ENCODE measurements at places on chromosomes 2 and 18.

GRCh38 chr2:51448911-51449310 lies 417.0 kb upstream of the NRXN1 start:
- DNase-seq: no peak

- DNase-seq: no peak
Measured at GRCh38 chr18:76412010-76412817, 82.8 kb downstream of the ZNF516 start.

DNA sequence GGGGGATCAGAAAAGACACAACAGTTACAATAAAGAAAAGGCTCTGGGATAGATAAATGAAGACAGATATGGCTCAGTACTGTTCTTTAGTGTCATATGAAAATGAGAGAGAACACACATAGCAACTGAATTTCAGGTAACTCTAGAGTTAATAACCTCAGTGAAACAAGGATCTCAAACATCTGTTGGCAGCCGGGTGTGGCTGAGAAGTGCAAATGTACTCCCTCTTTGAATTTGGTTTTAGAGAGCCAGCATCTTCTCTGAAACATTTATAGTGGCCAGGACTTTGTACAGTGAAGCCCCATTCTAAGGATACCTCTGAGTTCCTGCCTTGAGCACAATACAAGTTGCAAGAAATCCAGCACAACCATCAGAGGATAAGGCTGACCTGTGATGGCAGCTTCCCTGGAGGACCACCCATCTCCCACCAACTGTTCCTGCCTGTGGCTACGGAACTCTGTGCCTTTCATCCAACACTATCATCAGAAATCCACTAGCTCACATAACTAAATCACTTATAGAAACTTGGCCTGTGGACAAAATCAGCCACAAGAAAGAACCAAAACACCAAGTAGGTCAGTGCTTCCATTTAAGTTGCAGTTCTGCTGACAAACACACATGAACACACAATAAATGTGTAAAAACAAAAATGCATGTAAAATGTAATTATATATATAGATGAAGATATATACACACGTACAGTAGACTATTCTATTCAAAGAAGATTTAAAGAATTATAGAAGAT lies 37.3 kb upstream of the PEX13 start:
- DNase-seq: no peak

DNA sequence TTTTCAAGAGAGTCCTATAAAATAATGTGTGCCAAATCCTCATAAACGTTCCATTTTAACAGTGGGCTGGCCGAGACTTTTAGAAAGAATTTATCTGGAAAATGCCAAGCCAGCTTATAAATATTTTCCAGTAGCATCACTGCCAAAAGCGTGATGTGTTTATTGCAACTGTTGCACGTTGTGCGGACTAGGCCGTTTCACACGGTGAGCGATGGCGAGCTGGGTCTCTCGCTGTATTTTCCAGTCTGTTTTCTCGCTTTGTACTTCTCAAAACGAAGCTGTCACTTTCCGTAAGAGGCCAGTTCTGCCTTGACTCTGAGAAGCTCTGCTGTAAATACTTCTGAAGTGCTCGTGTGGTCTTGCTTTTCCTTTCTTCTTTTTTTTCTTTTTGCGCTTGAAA lies 65.0 kb upstream of the ZNF236 start:
- DNase-seq: no peak

GRCh38 chr18:2968606-2969005 lies 44.3 kb downstream of the LPIN2 start:
- no peak for DNase-seq

DNA sequence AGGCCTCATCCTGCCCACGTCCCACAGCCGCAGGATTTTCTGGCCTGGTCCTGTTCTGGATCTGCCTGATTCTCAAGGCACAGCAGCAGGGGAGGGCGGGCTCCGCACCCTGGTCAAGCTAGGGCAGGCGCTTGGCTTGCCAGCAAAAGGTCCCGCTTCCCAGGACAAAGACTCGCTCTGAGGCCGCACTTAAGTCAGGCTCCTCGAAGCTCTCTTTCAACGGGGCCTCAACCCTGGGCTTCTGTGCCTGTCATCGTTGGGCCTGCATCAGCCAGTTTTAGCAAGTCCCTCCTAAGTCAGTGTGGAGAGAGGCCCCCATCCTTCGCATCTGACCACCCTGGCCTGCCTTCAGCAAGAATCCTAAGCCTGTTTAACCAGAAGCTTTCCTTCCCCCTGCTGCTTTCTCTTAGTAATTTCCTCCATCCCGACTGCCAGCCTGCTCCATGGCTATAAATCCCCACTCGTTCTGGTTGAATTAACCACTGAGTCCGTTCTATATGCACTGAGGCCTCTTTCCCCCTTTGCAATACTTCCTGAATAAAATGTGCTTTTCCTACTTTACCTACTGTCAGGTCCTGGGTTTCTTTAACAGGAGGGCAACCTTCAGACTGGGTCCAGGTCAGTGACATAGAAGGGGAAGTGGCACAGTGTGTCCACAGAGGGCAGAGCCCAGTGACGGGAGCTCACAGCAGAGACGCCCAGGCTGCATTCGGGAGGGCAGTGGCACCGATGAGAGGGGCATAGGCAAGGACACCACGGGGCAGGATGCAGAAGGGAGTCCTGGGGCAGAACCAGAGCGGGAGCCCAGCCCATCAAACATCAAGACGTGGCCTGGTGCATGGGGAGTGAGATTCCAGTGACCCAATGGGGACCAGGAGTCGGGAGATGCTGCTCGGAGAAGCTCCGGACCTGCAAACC lies 62.7 kb downstream of the SP110 start:
- DNase-seq: no peak

DNA sequence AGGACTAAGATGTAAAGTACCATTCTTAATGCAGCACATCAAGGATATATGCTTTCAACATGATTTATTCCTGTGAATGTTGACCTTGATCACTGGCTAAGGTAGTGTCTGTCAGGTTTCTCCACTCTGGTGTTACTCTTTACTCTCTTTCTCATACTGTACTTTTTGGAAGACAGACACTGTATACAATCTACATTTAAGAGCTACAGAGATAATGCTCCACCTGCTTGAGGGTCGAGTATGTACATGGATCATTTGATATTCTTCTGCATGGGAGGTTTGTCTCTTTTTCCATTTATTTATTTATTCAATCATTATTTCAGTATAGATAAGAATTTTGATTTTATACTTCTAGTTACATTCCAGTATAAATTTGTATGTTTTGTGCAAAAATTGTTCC lies 199.5 kb upstream of the RGPD4 start:
- no peak for DNase-seq

GRCh38 chr2:127086990-127087790 lies 19.8 kb downstream of the BIN1 start:
- DNase-seq: no peak

GRCh38 chr18:36798738-36799473 lies 29.9 kb downstream of the TPGS2 start:
- no peak for DNase-seq

DNA sequence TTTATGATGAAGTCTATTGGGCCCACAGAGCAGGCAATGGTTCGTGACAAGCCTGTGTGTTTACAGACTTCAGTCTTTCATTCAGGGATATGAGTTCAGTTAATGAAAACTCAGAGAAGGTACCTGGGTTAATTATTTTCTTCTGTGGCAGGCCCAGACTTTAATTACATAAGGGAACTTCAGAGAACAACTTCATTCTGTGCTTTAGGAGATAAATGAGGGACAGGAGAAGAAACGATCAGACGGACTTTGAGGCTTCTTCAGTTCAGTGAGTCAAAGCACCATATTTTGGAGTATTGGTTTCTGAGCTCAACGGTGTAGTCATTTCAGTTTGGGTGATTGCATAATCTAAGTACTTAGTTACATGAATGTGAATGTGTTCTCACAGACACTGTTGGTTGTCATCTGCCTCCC lies 203.0 kb upstream of the KCNJ3 start:
- no peak for DNase-seq

DNA sequence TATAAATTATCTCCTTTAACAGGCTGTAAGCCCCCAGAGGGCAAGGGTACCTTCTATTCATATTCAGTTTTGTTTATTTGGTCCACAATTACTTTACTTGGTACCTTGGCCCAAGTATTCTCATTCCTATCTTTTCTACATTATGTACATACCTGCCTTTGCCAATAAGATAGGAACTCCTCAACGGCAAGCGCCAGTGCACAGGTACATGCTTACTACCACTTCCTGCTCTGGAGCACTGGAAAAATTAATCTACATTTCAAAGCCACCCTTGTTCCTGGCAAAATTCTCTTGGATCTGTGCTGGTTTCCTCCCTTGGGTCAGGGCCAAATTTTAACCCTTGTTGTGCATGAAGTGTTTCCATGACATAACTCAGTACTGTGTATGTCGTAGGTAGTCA lies 34.3 kb upstream of the LMAN1 start:
- DNase-seq: no peak

- DNase-seq: no peak
Measured at GRCh38 chr2:129779783-129780182, 199.7 kb upstream of the RAB6C start.

- DNase-seq: no peak
Measured at GRCh38 chr18:69725855-69726508, 221.7 kb downstream of the CD226 start.

DNA sequence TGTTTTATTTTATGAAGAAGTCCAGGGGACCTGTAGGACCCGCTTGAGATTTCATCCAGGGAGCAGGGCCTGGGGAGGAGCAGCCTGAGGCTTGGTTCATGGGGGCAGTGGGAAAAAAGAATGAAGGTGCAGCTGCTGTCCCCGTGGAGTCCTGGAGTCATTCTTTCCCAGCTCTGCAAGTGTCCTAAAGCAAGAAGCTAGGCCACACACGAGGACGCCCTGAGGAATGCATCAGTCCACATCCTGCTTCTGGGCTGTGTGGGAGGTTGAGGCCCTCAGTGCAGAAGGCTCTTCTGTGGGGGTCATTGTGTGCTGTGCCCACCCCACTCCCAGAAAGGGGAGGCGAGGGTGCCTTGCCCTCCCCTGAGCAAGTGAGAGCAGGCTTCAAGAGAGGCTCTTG lies 179.9 kb upstream of the HS6ST1 start:
- DNase-seq: no peak

DNA sequence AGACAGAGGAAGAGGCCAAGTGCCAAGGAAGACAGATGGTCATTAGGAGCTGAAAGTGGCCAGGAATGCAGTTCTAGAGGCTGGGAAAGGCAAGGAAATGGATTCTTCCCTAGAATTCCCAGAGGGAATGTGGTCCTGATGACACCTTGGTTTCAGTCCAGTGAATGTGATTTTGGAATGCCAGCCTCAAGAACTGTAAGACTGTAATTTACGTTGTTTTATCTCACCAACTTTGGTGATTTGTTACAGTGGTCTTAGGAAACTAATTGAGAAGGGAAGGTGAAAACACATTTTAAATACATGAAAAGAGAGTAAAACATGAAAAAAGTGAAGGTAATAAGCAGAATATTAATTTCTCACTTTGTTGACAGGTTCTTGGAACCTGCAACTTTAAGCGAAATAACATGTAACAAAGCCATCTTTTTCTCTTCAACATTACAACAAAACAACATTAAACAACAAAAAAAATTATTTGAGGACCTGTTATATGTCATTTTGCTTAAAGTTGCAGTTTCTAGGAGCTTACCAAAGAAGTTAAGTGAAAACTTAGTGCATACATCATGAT lies 370.2 kb downstream of the METTL4 start:
- no peak for DNase-seq

DNA sequence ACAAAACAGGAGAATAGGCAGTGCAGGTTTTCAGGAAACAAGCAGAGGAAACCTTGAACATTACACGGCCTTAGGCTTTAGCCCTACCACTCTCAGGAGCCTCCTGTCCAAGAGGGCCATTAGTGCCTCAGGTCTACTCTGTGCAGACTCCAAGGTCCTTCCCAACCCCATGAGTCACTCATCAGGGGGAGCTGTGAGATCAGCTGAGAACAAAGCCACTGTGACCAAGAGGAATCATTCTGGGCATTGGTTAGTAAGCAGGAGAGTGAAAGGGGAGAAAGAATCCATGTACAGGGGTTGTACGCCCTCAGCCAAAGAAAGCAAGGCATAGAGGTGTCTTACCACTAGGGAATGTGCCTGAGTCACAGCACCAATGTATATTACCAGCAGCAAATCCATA lies 680.3 kb downstream of the DPP10 start:
- no peak for DNase-seq

GRCh38 chr18:34660572-34660971 lies 49.5 kb upstream of the DTNA start:
- DNase-seq: no peak

DNA sequence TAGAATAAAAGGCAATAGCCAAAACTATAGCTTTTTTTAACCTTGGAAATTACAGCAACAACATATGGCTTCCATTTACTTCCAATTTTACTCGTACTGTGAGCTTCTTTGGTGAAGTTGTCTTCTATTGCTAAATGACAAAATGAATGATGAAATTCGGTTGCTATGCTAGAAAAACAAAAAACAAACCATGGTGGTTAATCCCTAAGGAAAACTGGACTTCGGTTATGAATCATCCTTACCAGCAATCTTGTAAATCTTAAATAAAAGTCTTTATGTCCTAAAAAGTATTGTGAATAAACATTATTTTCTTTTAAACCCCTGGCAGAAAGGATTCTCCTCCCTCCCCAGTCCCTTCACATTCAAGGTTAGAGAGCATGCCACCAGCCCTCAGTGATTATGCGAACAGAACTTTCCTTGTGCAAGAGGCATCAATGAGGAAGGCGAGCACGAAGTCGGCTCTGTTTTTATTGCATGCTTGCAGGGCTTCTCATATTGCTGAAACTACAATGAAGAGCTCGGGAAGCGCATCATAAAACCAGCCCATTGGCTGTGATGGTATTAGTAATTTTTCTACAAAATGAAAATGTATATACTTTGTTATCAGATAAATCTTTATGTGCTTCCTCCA lies 62.9 kb downstream of the ZNF521 start:
- no peak for DNase-seq

Data from activated T-helper 1 cell treated with anti-CD3 and anti-CD28 coated beads, Interleukin-2, amount 50 U/mL, for 16 hours (primary cell).